ENCODE measurements at places on chromosomes 2 and 18.

DNA sequence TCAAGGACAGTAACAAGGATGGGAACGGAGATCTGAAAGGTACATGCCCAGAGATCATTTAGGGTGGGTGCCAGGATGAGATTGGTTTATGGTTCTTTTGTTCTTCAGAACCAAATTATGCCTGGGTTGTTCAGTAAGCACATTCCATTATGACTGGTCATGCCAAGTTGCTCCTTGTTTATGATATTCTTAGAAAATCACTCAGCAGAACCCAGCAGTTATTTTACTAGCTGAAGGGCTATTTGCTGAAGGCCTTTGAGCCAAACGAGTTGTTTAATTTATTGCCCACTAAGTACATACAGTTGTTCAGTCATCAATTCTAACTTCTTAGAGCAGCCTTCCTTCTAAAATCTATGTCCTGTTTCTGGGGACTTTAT is 635 bp downstream of the SLC3A1 start:
- peak; percentile 39 for DNase-seq

GRCh38 chr2:88831792-88832248 is 140.3 kb downstream of the RPIA start:
- DNase-seq, result no peak

DNA sequence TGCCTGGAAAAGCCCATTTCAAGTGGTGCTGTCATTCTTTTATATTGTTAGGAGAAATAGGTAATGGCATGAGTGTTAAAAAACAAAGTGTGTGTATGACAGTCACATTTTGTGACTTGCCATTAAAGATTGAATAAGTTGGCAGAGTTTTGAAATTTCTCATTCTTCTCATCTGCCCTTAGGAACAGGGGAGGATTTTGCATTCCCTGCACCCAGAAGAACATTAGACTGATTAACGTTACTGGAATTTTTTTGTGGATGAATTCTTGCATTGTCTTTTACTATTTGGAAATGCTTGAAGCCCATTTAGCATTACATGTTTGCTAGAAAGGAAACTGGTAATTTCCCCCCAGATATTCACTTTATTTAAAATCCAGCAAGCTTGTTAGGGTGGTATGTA is 162.2 kb downstream of the BABAM2 start:
- peak; percentile 44 for DNase-seq

DNA sequence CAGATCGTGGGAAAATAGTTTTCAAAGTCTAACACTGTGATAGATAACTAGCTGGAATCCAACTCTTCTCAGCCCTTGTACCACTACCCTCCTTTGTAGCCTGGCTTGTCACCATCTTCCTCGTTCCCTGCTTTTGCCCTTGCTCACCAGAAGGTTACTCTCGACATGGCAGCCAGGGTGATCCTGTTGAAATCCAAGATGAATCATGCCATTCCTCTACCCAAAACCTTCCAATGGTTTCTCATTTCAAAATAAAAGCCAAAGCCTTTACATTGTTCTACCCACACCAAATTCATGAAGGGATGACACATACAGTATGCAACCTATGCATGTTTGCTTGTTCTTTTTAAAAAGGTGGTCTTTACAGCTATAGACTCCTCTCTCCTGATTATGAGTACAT is 45.7 kb downstream of the STAT4 start:
- no peak for DNase-seq

DNA sequence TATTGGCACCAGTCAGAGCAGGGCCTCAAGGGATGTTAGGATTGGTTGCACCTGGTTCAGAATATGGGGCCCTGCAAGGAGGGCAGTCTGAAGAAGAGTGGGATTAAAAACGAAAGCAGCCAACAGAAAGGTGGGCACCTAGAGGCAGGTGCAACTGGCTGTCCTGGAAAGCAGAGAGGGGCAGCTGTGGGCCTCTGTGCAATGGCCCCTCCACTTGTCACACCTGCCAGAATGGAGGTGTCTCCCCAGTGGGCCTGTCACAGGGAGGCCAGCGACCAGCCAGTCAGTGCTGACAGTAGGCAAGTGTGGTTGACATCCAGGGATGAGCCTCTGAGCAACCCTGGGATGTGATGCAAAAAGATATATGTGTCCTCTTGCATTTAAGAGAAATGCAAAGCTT is 37.7 kb downstream of the INPP4A start:
- no peak for DNase-seq

- no peak for DNase-seq
These were observed 8.2 kb downstream of the APLF start for GRCh38 chr2:68475576-68475975.

- DNase-seq, result no peak
These were observed 104.5 kb downstream of the RBM43 start for GRCh38 chr2:151157000-151157735.

GRCh38 chr18:33838054-33838453 is 260.0 kb downstream of the ASXL3 start:
- DNase-seq, result no peak

- no peak for DNase-seq
These were observed 231.8 kb downstream of the ETAA1 start for GRCh38 chr2:67628892-67629291.
